CD4-positive, alpha-beta T cell treated with Interferon alpha-2 for 1 hour (primary cell): ENCODE measurements at places on chromosomes 2 and 18.

DNA sequence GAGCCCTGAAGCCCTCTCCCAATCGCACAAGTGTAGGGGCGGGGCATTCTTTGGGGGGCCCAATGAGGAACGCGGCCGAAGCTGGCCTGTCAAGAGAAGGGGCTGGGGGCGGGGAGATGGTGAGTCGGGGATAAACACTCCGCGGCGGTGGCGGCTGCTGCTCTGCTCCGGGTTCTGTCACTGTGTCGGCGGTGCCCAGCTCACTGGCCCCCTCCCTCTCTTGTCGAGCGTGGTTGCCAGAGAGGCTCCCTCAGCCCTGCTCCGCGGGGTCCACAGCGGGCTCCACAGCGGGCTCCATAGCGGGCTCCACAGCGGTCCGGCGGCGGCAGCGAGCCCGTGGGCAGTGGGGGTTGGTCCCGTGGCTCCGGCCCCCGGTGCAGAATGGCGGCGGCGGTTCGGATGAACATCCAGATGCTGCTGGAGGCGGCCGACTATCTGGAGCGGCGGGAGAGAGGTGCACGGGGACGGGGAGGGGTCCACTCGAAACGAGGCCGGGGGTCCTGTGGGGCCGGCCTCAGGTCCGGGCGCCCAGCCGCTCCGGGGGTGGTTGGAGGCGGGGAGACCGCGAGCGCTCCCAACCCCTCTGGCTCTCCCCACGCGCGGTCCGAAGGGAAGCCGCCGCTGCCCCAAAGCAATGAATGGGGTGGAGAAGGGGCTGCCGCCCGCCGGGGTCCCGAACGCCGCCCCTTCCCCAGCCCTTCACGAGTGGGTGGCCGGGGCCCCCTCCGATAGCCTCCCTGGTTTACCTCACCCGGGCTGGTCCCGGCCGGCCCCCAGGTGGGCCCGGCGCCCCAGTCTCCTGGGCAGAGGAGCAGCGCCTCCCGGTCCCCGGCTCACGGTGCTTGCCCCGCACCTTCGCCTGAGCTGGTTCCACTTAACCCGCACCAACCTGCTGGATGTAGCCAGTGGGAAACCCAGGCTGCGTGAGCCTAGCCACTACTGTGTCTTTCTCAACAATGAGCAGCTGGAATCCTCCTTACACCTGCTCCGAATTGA is at the start of gene MXD1:
Gene MXD1 (plus strand): TSS at position 160 of the 996 bp plus-strand sequence. CDS start 222 bp downstream, at position 382.
- no peak for DNase-seq

GRCh38 chr2:173441222-173441621 is 86.5 kb downstream of the CDCA7 start:
- no peak for DNase-seq

DNA sequence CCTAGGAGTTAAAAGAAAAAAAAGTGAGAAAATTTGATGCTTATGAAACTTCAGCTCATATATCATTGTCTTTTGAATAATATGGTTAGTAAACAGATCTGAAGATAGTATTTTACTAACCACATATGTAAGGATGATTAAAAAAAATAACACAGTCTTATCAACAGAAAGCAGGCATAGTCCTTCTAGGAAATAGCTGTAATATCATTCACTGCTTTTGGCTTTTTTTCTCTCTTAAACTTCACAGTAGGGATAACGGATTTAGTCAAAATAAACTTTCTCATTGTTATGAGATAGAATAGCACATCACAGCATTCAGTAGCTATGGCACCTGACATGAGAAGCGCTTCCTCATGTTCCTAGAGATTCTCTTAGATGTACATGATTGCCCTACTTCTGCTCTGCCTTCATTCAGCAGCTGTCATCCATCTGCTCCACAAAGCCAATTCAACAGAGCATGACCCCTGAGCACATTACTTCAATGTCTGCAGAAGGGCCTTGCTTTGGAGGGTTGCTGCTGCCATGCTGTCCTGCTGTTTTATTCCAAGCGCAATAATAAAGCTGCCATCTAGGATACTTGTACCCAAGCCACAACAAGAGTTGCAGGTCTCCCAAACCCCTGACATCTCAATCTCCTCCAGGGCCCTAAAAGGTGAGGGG is 67.0 kb downstream of the TTC21B start:
- DNase-seq = no peak

DNA sequence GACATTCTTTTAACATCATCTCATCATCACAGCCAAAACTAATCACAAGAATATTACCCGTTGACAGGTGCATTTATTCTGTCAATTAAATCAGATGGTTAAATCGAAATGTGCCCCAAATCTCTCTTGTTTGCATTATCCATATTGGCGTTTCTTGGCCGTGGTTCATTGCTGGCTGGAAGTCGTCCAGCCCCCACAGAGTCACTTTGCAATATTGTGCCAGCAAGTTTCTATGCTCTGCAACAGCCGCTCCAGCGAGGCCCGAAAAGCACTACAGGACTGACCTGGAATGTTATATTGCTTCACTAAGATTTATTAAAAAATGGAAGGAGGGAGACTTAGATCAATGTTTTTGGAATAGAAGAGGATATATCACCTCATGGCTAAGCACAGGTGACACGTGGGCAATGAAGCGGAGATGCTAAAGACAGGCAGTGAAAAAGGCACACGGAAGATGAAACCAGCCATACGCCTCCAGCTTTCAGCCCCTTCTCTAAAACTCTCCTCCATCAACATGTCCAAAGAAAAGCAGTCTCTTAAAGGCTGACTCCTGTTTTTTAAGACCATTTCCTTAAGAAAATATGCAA is 176.8 kb upstream of the VRK2 start:
- DNase-seq = no peak

- DNase-seq = no peak
Measured at GRCh38 chr2:85868822-85869221, 20.0 kb downstream of the ST3GAL5 start.

DNA sequence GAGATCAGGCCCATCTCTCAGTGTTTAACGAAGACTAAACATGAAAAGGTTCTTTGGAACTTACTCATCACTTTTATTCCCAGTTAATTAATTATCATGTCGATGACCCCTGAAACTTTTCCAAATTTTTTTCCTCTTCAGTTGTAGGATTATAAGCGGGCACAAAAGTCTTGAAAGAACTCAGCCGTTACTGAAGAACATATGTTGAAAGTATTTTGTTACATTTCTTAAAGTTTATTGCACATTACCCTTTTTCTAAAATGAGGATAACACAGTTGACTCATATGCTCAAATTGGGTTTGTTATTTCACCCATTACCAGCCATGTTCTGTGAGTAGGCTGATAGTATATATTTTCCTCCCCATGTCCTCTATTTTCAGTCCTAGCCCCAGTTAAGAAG is 75.9 kb upstream of the COL3A1 start:
- no peak for DNase-seq

GRCh38 chr2:29033172-29033571 is 41.2 kb downstream of the PCARE start:
- DNase-seq = no peak

GRCh38 chr2:12506846-12507245 is 209.9 kb upstream of the TRIB2 start:
- no peak for DNase-seq
